ENCODE measurements at places on chromosomes 2 and 18. TPM values are rescaled to one million over a fixed set of nuclear protein-coding genes. Genes with fewer than 3 reads are reported as not detected.

GRCh38 chr2:209988010-209988409 lies 14.4 kb upstream of the RPE start:
- H3K4me1 ChIP-seq, result no peaks in the 10 kb centered on the region
- no peak overlapping the region for H3K27ac ChIP-seq
- no peaks in the 10 kb centered on the region for H3K27me3 ChIP-seq
- no peaks in the 10 kb centered on the region for H3K36me3 ChIP-seq
- no peak for DNase-seq

GRCh38 chr18:58046093-58046793 lies 2.2 kb downstream of the NEDD4L start:
- peaks cover 24% of the 10 kb centered on the region for H3K4me1 ChIP-seq
- peak; percentile 47 for DNase-seq
- H3K4me3 ChIP-seq, result peak overlapping the region; percentile 61

GRCh38 chr18:12313530-12314245 lies 5.6 kb downstream of the TUBB6 start:
- DNase-seq, result no peak
- no peak overlapping the region for H3K27ac ChIP-seq
- no peak overlapping the region for H3K4me3 ChIP-seq
- peaks cover 21% of the 10 kb centered on the region for H3K36me3 ChIP-seq
- H3K4me1 ChIP-seq, result peaks cover 28% of the 10 kb centered on the region
- H3K27me3 ChIP-seq, result peaks cover 13% of the 10 kb centered on the region

GRCh38 chr2:38522754-38523349 lies 79.9 kb downstream of the HNRNPLL start:
- DNase-seq, result no peak
- H3K36me3 ChIP-seq, result no peaks in the 10 kb centered on the region
- H3K27me3 ChIP-seq, result peaks cover under 1% of the 10 kb centered on the region
- peaks cover 20% of the 10 kb centered on the region for H3K4me1 ChIP-seq

GRCh38 chr2:135227386-135227785 lies 175.3 kb downstream of the RAB3GAP1 start:
- no peaks in the 10 kb centered on the region for H3K36me3 ChIP-seq
- DNase-seq, result no peak
- no peaks in the 10 kb centered on the region for H3K4me1 ChIP-seq
- no peaks in the 10 kb centered on the region for H3K27me3 ChIP-seq
- no peak overlapping the region for H3K27ac ChIP-seq

DNA sequence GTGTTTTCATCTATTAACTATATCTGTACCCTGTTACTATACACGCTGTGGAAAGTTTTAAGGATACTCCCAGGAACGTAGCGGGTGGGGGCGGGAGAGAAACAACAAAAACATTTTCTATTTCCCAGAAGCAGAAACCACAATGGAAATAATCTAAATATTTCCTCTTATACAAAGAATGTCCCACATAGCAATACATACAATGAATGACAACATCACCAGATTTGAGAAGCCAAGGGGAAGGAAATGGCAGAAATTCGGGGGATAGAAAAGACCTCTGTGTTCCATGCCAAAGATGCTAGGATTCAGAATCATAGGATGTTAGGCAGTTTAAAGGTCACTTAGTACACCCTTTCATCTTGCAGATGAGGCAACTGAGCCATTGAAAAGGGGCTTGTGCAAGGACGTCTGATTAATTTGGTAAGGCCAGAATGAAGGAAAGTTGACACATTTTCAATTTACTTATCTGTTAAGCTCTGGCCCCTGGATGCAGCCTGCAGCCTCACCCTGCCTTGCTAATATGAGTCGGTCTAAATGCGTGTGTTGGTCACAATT lies 41.1 kb upstream of the SCYGR1 start:
- H3K4me3 ChIP-seq, result no peak overlapping the region
- no peaks in the 10 kb centered on the region for H3K27me3 ChIP-seq
- no peak overlapping the region for H3K27ac ChIP-seq
- no peak for DNase-seq

Gene RALB
- total RNA-seq, result 44.6 TPM

Gene CDCA7
- 1.3 TPM for total RNA-seq

Gene ADRA2B
- total RNA-seq, result 2.0 TPM

Gene GPBAR1
- total RNA-seq, result 4.8 TPM

Gene SEPTIN2
- 88.7 TPM for total RNA-seq

Measured in stomach (tissue), 19 donors.